ENCODE measurements at places on chromosomes 2 and 18. TPM values are rescaled to one million over a fixed set of nuclear protein-coding genes. Genes with fewer than 3 reads are reported as not detected.

SP140 gene
- not detected for total RNA-seq

MFSD2B gene
- total RNA-seq: under 0.01 TPM

MAP2 gene
- total RNA-seq: 11.2 TPM

ANAPC1 gene
- total RNA-seq: 46.4 TPM

DNA sequence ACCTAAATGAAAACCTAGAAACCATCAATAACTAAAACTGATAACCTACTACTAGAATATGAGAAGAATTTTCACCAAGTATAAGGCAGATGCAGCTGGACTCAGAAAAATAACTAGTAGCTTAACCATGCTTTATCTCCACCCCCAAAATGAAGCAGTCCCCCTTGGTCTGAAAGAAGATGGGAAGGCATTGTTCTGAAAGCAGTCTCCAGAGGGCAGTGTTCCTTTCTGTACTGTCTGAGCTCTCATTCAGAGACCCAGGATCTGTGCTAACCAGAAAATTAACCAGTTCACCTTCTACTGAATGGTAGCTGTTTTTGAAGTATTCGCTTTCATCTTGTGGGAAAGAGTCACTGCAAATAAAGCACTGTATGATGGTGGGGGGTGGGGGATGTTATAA is 273.0 kb downstream of the PDE11A start:
- no peak for DNase-seq

DNA sequence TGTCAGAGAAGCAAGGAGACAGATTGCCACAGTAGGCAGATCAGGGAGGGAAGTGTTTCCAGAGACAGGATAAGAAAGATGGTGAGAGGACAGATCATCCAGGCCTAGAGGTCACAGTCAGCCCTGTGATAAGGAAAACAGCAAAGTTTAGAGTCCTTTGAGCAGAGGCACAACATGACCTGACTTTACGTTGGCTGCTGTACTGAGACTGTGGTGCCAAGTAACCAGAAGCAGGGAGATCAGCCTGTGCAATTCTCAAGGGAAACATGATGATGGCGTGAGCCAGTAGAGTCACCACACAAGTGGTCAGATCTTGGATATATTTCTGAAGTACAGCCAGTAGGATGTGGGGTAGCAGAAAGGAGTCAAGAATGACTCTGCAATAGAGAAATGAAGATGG is 43.7 kb downstream of the SMC6 start:
- no peak for DNase-seq

DNA sequence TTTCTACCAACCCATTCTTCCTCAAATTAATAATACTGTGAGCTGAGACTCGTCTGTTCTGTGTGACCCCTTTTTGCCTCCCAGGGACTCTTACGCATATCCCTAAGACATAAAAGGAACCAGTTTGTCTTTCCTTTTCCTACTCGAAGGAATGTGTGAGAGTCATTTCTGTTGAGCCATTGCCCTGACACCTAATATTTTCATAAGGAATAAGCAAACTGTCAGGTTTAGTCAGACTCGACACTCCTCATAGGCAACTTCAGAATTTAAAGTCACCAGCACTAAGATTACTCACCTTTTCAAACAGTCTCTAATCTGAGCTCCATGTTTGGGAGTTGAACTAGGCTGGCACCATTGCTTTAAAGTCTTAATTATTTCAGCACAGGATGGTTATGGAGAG is 305.5 kb downstream of the IKZF2 start:
- DNase-seq: peak; percentile 20

- DNase-seq: no peak
Observed at GRCh38 chr2:8453904-8454302, 228.0 kb upstream of the ID2 start.

GRCh38 chr2:27723372-27724144 is 48.0 kb upstream of the MRPL33 start:
- peak; percentile 74 for DNase-seq

DNA sequence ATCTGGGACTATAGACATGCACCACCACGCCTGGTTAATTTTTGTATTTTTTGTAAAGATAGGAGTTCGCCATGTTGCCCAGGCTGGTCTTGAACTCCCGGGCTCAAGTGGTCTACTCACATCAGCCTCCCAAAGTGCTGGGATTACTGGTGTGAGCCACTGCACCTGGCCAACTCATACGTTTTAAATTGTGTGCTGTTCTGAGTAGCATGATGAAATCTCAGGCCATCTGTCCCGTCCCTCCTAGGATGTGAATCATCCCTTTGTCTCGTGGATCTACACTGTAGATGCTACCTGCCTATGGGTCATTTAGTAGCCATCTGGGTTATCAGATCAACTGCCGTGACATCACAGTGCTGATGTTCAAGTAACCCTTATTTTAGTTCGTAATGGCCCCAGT is 38.5 kb upstream of the RMP24 start:
- no peak for DNase-seq

DNA sequence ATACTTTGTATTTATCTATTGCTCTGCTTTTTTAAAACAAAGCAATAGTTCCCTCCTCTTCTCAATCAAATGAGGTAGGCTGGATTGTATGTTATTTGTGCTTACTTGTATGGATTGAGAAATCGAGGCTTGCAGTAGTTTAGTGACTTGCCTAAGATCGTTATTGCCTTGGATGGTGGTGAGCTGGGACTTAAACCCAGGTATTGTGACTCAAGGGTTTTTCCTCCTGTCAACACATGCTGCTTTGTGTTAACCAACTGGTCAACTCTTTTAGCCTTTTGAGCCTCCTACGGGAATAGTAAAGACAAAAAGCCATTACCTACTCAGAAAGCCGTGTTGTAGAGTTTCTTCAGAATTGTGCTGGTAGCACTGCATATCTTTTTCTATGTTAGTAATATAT is 95.2 kb upstream of the THUMPD2 start:
- DNase-seq: no peak

Measured in dermis microvascular lymphatic vessel endothelial cell (primary cell).